Panc1 (cell line): ENCODE measurements at places on chromosomes 2 and 18. TPM values are rescaled to one million over a fixed set of nuclear protein-coding genes. Genes with fewer than 3 reads are reported as not detected.

Gene RBKS
- 2.2 TPM for total RNA-seq

Gene TYW5
- 7.1 TPM for total RNA-seq

Gene SCN7A
- total RNA-seq: 0.03 TPM

Gene ITGA4
- 0.36 TPM for total RNA-seq

Gene MYOM1
- total RNA-seq: 0.92 TPM

Gene VIT
- 0.77 TPM for total RNA-seq

Gene SP140
- total RNA-seq: 1.1 TPM

Gene SERPINB4
- total RNA-seq: not detected

Gene CXCR4
- 1.1 TPM for total RNA-seq

Gene SPEG
- total RNA-seq: 3.4 TPM

Gene FARSB
- 31.6 TPM for total RNA-seq

Gene AMER3
- not detected for total RNA-seq

Gene ADD2
- total RNA-seq: 0.26 TPM

Gene VWC2L
- total RNA-seq: not detected

Gene DUSP2
- total RNA-seq: 4.9 TPM

Gene GLI2
- 6.2 TPM for total RNA-seq

Gene DSG1
- not detected for total RNA-seq

Gene APOB
- total RNA-seq: 1.2 TPM

Gene LINC00305
- not detected for total RNA-seq

Gene FAM237A
- not detected for total RNA-seq

Gene RGPD3
- total RNA-seq: 0.31 TPM
